ENCODE measurements at places on chromosomes 5 and 9.

GRCh38 chr5:155049569-155050383, 36.2 kb downstream of the KIF4B start:
- peak; percentile 5 for DNase-seq

DNA sequence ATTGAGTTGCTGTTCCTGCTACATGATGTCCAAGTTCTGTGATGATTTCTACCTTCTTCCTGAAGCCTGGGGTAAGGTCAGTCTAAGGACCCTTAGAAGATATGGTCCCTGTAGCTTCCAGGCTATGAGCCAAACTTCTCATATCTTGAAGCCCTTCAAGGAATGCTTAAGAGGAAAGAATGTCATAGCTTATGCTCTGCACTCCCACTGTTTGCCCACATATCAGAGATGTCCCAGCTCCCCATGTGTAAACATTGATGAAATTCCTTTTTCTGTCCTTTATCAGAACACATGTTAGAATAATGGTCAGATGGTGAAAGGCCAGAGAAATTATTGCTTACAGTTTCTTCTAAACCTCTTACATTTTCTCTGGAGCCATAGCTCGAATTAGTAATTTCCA, 41.4 kb upstream of the RUSC2 start:
- DNase-seq, result peak; percentile 25

DNA sequence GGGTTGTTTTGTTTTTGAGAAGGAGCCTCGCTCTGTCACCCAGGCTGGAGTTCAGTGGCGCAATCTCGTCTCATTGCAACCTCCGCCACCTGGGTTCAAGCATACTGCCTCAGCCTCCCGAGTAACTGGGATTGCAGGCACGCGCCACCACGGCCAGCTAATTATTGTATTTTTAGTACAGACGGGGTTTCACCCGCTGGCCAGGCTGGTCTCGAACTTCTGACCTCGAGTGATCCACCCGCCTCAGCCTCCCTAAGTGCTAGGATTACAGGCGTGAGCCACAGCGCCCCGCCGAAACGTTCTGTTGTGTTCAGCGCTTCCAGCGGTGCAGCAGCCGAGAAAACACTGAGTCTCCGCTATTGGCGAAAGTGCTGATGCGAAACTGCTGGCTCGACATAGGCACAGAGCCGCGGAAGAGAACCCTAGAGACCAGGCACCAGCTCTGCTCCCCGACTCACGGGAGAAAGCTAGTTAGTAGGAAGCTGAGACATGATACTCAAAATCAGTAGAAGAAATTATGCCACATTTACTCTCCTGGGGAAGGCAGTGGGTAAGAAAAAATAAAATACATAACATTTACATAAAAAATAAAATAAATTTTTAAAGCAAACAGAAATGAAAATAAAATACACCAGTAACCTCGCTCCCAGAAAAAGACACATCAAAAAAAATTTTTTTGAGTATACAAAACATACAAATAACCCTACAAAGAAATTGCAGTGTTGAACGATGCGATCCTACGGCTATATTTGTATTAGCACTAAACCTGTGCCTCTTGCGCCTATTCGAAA, 31.6 kb downstream of the ANXA2R start:
- DNase-seq, result peak; percentile 91

GRCh38 chr9:79287708-79288290, 284.0 kb upstream of the TLE4 start:
- DNase-seq, result peak; percentile 51

DNA sequence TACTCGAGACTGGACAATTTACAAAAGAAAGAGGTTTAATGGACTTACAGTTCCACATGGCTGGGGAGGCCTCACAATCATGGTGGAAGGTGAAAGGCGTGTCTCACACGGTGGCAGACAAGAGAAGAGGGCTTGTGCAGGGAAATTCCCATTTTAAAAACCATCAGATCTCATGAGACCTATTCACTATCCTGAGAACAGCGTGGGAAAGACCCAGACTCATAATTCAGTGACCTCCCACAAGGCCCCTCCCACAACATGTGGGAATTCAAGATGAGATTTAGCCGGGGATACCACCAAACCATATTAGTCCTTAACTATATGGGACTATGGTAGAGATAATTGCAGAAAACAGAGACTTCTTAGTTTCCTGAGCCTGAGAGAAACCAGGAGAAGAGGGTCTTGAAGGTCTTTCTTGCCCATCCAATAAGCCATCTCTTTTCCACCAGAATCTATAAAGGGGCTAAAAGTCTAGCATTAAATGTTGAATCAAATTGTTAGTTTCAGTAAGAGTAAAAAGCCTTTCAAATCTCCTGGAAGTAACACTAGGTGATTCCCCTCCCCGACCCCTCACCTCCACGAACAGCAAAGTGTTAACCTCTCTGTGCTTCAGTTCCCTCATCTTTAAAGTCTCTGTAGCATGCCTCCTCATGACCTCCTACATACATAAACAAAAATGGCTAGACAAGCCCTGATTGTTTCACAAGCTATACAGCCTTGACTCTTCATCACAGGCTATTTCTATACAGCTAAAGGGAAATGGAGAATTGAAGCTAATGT, 259.1 kb downstream of the TMEM167A start:
- DNase-seq, result no peak

DNA sequence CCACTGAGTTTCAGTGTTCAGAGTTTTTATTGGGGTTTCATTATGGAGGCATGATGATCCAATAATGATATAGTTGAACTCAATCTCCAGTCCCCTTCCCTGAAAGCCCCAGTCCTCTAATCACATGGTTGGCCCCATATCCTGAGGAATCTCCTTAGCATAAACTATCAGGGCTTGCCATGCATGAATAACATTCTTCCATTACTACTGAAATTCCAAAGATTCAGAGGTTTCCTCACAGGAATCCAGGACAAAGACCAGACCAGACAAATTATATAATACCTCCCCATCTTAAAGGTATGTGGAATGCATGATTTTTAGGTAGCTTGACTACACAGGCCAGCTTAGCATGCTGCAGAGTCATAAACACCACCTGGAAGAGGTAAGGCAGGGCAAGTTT, 15.5 kb upstream of the LRRTM2 start:
- peak; percentile 47 for DNase-seq

GRCh38 chr9:107815782-107816560, 326.4 kb upstream of the KLF4 start:
- DNase-seq, result no peak

DNA sequence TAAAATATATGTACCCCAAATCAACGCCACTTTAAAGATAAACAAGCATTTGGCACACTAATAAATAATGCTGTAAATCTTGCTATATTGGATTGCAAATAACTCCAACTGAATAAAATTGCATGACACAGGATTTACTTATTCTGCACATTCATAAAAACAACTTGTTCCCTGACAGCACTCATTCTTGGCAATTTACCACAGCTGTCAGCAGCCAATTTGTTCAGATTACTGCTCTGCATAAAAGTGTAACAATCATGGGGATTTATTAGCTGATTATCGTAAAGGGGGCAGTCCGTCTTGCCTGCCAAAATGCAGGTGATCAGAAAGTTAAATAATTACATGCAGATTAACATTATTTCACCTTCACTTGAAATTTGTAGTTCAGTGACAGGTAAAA, 285.3 kb downstream of the SLF1 start:
- DNase-seq, result no peak

GRCh38 chr9:129418451-129418850, 202.4 kb downstream of the C9orf50 start:
- DNase-seq, result no peak

- no peak for DNase-seq
Observed at GRCh38 chr5:148391422-148391821, 7.7 kb downstream of the FBXO38 start.

DNA sequence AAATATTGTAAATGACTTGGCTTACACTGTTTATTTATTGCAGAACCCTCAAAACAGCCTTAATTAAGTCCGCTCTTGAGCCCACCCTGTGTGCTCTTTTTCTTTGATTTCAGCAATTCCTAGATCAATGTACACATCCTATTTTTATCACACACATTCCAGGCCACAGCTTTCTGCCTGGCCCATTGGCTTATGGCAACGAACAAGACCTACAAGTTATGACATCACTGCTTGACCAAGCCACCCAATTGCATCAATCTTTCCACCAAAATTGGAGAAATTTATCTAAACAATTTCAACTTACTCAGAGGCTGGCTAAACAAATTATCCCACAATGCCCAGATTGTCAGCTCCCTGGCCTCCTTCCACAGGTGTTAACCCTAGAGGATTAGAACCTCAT, 158.4 kb downstream of the CPLANE1 start:
- DNase-seq, result no peak

DNA sequence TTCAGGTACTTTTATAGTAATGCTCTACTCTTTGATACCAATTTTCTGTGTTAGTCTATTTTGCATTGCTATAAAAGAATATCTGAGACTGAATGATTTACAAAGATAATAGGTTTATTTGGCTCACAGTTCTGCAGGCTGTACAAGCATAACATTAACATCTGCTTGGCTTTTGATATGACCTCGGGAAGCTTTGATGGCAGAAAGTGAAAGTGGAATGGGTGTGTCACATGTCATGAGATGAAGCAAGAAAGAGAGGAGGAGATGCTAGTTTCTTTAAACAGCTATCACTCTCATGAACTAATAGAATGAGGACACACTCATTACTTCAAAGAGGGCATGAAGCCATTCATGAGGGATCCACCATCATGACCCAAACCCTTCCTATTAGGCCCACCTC, 270.9 kb upstream of the IL12B start:
- no peak for DNase-seq

DNA sequence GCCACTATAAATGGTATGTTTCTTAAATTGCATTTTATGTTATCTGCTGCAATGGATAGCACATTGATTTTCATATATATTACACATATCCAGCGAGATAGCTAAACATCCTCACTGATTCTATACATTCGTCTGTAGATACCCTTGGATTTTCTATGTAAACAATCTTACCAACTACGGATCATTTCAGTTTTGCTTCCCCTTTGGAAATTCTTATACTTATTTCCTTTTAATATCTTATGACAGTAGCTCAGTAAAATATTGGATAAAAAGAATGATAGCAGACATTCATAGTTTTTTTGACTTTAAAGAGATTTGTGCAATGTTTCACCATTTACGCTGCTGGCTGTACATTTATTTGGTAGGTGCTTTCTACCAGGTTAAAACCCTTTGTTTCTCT, 254.9 kb downstream of the SYK start:
- no peak for DNase-seq

DNA sequence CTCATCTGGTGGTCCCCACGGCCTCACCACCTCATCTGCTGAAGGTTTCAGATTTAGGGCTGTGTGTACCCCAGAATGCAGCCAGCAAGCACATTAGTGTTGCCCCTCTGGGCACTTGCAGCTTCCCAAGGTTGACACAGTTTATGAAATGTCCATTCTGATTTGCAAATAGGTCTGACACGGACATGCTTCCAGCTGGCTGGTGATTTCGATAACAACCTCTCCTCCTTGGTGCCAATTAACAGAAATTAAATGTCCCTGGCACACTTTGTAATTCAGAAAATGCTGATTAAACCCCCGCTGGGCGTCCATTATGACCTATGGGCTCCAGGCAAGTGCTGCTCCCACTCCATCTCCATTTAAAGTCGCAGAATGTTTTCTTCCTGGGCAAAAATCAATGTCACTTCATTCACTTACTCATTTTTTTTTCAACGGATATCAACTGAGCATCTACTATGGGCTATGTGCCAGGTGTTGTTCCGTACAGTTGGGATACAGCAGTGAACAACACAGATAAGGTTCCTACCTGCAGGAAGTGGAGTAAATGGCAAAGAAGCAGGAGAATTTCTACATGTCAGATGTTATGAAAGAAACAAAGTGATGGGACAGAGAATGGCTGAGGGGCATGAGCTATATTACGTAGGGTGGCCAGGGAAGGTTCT, 32.0 kb downstream of the PLAC8L1 start:
- no peak for DNase-seq

GRCh38 chr9:112861155-112861554, 29.5 kb downstream of the SLC46A2 start:
- no peak for DNase-seq

- no peak for DNase-seq
Observed at GRCh38 chr5:133333326-133334150, 278.8 kb downstream of the FSTL4 start.

DNA sequence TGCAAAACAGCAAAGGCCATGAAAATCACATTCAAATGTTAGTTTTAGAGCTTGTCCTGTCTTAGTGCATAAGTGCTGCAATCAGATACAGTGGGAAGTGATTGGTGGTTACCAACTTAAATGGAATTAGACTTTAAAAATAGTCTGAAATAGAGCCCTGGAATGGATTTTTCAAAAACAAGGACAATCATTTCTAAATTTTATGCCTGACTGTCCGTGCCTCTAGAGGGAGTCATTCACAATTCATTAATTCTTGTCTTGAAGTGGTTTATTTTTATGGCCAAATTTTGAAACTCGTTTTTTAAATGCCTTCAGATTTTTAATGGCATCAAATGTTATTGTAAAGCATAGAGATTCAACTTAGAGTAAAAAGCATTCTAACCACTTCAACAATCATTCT, 561.8 kb upstream of the DAB2 start:
- peak; percentile 20 for DNase-seq

- DNase-seq, result peak; percentile 26
Observed at GRCh38 chr9:116437411-116438370, 249.4 kb upstream of the TRIM32 start.

All from EH (cell line).